Fibroblast of skin of right biceps (primary cell): ENCODE measurements at places on chromosomes 5 and 9.

GRCh38 chr9:114216081-114216480 is 60.7 kb downstream of the COL27A1 start:
- peak; percentile 49 for DNase-seq

DNA sequence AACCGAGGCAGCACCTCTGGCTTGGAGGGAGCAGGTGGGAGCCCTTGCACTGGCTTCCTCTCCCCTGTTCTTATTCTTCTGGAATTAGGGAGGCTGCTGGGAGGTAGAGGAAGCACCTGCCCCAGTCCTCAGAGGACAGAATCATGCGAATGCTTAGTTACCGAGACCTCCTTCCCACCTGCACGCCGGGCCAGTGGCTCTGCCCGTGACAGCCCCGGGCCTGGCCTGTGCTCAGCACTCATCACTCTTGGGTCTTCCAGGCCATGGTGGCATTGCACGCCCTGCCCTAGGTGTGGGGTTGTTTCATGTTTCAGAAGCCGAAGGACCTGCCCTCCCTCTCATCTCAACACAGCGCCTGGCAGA is 45.3 kb upstream of the NKD2 start:
- no peak for DNase-seq

- DNase-seq: no peak
These were observed 46.2 kb downstream of the OSTF1 start for GRCh38 chr9:75134495-75134894.

DNA sequence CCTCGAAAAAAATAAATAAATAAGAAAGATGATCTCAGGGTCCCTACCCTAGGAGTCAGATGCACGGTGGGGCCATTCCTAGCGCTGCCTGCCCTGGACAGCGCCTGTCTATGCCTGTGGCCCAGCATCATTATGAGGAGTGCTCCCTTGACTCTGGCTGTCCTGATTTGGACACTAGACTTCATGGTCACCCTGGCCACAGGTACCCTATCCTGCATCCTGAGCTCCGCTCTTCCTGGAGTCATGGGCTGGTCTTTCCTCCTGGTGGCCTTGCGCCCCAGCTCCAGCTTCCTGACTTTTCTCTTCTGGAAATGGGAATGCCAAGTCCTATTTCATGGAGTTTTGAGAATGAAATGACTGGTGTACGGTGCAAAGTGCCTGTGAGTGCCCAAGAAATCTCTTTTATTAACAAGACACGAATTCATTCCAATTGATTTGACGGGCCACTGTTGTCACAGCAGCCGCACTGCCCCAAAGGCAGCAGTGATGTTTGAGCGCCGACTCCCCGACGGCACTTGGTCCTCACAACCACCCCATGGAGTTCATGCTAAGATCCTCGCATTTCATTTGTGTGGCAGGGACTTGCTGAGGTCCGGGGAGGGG is 564 bp upstream of the AIF1L start:
- DNase-seq: no peak

GRCh38 chr5:33795496-33795895 is 96.3 kb downstream of the ADAMTS12 start:
- DNase-seq: no peak

- no peak for DNase-seq
These were observed 9.5 kb upstream of the QSOX2 start for GRCh38 chr9:136255166-136255538.

GRCh38 chr5:9547122-9547947 is 1.5 kb upstream of the SEMA5A start:
- DNase-seq: peak; percentile 90
